ENCODE measurements at places on chromosomes 7 and 10.

DNA sequence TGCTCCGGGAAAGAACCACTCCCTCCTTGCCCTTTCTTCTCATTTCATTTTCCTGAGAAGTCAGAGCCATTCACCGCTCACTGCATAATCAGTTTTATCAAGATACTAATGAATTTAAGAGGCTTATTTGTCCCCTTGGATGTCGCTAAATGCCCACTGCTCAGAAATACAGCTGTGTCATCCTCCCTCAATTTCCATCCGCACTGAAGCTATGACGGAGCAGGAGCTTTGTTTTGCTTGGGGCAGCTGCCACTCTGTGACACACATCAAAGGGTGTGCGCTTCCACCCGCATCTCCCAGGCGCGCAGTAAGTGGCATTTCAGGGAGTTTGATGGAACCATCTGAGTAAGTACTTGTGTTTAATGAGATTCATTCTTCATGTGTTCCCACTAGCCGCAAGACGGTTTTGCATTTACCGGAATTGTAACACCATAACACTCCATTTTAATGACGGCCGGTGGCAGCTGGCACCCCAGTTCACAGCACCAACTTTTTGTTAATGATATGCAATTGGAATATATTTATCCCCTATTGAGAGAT lies 103.8 kb upstream of the PARD3 start:
- DNase-seq = no peak

- DNase-seq = no peak
Measured at GRCh38 chr7:49852619-49853462, 79.4 kb downstream of the VWC2 start.

DNA sequence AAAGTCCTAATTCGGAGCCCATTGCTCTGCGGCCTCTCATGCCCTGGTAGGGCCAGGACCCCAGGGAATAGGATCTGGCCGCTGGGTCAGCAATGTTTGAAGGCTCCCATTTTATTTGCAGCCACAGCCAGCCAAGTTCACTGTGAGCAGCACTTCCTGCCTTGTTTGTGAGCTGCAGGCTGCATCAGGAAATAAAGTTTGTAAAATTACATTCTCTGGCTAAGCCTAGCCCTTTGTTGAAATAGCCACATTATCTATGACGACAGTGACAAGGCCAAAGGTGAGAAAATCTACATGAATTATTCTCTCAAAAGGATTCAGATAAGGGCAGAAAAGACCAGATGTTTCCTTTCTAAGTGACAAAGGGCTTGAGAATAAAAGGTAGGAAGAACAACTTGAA lies 23.7 kb upstream of the ITGB1 start:
- DNase-seq = no peak

- no peak for DNase-seq
Measured at GRCh38 chr10:61456095-61456789, 3.1 kb upstream of the TMEM26 start.

- peak; percentile 95 for DNase-seq
Measured at GRCh38 chr7:158818325-158819213, 10.7 kb downstream of the ESYT2 start.

GRCh38 chr7:27921081-27921836 lies 181.3 kb downstream of the TAX1BP1 start:
- DNase-seq = no peak

GRCh38 chr7:140671966-140672365 lies 779 bp upstream of the ADCK2 start:
- peak; percentile 60 for DNase-seq

DNA sequence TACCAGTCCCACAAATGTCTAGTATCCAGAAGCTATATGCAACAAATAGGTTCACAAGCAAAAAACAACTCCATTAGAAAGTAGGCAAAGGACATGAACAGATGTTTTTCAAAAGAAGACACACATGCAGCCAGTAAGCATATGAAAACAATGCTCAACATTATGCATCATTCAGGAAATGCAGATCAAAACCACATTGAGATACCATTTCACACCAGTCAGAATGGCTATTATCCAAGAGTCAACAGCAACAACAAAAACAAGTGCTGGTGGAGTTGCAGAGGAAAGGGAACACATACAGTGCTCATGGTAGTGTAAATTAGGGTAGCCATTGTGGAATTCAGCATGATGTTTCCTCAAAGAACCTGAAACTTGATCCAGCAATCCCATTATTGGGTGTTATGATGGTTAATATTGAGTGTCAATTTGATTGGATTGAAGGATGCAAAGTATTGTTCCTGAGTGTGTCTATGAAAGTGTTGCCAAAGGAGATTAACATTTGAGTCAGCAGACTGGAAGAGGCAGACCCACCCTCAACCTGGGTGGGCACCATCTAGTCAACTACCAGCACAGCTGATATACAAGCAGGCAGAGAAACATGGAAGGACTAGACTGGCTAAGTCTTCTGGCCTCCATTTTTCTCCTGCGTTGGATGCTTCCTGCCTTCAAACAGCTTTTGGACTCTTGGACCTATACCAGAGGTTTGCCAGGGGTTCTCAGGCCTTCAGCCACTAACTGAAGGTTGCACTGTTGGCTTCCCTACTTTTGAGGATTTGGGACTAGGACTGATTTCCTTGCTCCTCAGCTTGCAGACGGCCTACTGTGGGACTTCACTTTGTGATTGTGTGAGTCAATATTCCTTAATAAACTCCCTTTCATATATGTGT lies 218.4 kb upstream of the SEMA3D start:
- DNase-seq = no peak

- no peak for DNase-seq
Measured at GRCh38 chr10:96696845-96697425, 23.4 kb downstream of the PIK3AP1 start.

- no peak for DNase-seq
Measured at GRCh38 chr7:101319401-101319800, 2.2 kb downstream of the IFT22 start.

GRCh38 chr10:94183666-94184264 lies 179.0 kb downstream of the NOC3L start:
- DNase-seq = no peak

- DNase-seq = no peak
Measured at GRCh38 chr10:133484818-133485217, 31.1 kb downstream of the SCART1 start.

DNA sequence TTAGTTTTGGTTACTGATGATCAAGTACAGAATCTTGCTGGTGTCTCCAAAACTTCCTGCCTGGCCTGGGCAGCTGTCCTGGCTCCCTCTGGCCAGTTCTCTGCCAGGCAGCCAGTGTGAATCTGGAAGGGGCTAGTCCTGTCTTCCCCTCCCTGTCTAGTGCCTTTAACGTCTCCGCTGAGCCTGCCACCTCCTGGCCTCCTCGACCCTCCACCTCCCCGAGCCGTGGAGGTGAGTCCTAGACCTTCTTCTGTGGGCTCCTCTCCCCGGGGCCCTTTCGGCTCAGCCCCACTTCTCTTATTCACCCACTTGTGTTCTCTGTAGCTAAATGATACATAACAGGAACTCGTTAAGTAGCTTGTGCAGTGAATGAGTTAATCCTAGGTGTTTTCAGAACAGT lies 218.2 kb downstream of the MGMT start:
- no peak for DNase-seq

DNA sequence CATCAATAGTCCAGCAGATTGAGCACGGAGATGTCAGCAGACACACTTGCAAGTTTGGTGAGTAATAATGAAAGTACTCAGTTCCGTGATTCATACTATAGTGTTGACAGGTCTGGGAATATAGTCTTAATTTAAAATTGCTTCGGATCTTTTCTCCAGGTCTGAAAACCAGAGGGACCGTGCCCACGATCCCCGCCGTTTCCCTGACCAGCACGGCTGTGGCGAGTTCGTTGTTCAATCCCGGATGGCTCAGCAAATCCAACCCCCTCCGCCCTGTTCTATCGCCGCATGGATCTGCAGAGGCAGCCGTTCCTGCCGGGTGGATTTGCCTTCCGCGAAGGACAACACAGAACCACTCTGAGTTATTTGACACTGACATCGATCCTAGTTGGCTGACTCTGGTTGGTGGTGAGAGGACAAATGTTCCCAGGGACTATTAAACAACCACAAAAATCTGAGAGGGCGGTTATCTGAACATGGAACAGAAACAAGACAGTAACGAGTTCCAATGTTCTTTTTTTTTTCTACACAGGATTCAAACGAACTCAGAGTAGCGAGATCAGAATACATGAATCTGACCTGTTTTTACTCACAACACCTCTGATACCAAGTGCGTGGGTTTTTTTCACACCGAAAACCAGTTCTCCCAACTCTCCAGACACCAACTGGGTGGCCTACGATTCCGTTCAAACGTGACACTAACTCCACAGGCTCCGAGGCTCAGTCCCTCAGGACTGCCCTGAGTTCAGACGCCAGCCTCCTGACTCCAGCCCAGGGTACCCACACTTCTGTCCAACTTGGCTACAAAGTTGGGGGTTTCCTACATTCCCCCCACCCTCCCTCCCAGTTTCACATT lies 52.7 kb downstream of the RBM17 start:
- DNase-seq = no peak

DNA sequence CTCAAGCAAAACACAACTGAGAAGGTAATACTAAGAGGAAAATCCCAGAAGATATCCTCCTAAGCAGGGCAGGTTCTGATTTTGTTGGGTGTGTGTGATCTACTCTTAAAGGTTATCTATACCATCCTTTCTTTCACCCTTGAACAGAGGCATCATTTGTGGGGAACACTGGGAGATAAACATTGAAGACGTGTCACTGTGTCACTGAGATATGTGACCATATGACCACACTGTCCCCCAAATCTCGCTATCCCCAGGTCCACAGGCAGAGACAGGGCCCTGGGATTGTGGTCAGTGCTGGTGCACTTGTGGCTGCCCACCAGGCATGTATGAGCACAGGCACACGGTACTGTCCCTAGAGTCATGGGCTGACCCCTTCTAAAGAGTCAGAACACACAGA lies 30.0 kb downstream of the TECTB start:
- no peak for DNase-seq

DNA sequence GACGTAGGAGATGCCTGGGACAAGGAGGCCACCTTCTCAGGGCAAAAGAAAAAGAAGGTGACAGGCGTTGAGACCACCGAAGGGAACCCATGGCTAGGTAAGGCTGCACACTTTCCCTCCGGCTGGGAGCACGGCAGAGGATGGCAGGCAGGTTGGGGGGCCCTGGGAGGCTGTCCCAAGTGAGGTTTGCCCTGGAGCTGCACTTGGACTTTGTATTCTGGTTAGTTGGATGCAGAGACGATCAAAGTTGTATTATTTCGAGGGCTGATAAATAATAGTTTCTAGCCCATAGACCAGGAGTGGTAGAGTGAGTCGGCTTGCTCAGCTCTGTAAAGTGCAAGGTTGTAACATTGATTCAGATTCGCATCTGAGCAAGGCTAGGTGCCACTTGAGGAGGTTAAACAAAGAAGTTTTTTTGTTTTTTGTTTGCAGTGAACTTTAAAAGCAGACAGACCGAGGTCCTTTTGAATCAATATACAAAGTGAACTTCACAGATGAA lies 608 bp downstream of the ENTPD7 start:
- DNase-seq = no peak

DNA sequence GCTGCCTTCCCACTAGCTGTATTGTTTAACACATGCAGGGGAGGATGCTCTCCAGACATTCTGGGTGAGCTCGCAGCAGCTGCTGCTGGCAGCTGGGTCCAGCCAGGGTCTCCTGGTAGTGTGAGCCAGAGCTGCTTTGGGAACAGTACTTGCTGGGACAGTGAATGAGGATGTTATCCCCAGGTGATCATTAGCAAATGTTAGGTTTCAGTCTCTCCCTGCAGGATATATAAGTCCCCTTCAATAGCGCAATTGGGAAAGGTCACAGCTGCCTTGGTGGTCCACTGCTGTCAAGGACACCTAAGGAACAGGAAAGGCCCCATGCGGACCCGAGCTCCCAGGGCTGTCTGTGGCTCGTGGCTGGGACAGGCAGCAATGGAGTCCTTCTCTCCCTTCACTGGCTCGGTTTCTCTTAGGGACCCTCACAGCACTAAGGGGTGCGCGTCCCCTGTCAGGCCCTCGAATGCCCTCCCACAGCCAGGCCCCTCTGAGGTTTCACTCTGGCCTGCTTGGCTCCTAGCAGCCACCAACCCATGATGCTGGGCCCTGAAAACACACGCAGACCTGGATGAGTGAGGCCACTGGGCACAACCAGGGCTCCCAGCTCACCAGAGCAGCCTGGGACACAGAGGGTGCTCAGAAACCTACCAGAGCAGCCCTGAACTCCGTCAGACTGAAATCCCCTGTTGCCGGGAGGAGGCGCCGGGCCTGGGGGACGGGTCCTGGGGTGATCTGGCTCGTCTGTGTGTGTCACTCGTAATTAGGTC lies 173.0 kb upstream of the LANCL2 start:
- no peak for DNase-seq

DNA sequence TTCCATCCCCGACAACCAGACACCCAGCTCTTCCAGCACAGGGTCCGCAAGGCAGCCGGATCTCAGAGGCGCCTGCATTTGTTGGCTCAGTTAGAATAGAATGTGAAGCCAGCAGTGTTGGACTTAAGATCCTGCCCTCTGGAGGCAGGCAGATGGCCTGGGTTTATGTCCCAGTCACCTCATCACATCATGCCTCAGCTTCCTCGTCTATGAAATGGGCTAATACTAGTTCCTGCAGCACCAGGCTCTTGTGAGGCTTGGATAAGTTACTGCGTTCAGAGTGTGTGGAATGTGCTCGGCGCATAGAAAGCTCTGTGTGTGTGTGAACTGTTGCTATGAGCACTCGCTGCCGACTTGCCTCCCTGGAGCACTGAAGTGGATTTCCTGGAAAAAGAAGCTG lies 202.5 kb upstream of the GPR26 start:
- DNase-seq = no peak

- DNase-seq = no peak
Measured at GRCh38 chr10:19098803-19099202, 50.2 kb downstream of the MALRD1 start.

- no peak for DNase-seq
Measured at GRCh38 chr10:72077275-72077990, 10.9 kb downstream of the SPOCK2 start.

DNA sequence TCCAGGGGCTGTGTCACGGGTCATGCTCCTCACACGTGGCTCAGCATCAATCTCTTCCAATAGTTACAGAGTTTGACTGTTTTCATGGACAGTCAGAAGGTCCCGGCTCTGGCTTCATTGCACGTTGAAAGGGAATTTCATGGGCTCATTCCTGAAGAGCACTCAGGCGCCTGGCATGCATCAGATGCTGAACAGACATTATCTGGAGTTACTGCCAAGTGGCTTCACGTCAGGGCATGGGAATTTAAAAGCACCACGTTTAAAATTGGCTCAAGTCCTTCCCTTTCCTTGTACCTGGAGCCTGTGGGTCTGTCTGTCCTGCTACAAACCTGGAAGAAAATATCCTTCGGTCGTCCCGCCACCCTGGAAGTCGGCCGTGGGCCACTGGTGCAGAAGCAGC lies 50.4 kb downstream of the CFAP46 start:
- peak; percentile 41 for DNase-seq

DNA sequence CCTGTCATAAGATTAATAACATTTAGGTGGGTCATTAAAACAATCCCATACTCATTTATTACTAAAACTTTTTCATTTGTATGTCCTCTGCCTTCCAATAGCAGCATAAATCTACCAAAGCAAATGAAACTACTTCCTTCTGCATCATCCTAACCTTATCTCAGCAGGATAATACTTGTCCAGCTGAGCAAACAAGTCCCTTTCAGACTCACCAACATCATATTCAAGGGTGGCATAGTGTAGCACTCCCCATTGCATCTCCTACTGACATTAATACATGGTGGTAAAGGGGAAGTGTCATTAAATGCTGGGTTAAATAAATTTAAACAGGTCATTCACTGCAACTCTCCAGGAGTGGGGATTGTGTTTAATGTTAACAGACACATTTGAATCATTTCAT lies 3.4 kb upstream of the MINDY3 start:
- no peak for DNase-seq

Data from tibial artery (tissue), 4 donors.